ENCODE measurements at places on chromosomes 7 and 10.

DNA sequence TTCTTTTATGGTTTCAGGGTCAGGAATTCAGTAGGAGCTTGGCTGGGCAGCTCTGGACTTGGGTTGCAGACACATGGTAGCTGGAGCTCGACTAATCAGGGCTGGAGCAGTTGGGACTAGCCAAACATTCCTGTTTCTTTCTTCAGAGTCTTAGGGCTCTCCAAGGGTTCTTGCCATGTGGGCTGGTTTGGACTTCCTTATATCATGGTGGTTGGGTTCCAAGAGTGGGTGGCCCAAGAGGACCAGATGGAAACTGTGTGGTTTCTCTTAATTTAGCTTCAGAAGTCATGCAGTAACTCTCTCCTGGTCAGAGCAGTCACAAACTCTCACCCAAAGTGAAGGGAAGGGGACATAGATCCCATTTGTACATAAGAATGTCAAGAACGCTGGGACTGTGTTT lies 270.1 kb upstream of the FZD1 start:
- DNase-seq: no peak

DNA sequence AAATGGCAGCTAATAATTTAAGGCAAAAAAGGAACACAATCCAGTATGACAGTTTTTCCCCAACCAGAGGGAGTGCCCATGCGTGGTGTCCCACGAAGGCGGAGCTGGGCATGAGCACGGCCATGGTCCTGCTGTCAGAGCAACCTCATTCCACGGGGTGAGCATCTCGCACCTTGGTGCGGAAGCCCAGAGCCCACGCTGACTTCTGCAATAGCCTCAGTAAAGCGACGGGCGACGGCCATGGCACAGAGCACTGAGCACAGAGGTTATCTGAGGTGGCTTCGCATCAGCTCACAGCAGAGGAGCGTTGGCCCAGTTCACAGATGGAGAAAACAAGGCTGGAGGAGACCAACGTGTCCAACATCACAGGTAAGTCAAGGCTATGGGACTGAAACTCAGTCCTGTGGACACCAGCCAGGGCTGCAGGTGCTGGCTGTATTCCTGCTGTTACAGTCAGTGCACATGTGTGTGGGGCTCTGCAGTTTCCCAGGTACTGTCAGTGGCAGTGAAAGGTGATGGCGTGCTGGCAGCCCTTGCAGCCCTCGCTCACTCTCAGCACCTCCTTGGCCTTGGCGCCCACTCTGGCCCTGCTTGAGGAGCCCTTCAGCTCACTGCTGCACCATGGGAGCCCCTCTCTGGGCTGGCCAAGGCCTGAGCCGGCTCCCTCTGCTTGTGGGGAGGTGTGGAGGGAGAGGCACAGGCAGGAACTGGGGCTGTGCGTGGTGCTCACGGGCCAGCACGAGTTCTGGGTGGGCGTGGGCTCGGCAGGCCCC lies 525.6 kb downstream of the PTPRN2 start:
- no peak for DNase-seq

DNA sequence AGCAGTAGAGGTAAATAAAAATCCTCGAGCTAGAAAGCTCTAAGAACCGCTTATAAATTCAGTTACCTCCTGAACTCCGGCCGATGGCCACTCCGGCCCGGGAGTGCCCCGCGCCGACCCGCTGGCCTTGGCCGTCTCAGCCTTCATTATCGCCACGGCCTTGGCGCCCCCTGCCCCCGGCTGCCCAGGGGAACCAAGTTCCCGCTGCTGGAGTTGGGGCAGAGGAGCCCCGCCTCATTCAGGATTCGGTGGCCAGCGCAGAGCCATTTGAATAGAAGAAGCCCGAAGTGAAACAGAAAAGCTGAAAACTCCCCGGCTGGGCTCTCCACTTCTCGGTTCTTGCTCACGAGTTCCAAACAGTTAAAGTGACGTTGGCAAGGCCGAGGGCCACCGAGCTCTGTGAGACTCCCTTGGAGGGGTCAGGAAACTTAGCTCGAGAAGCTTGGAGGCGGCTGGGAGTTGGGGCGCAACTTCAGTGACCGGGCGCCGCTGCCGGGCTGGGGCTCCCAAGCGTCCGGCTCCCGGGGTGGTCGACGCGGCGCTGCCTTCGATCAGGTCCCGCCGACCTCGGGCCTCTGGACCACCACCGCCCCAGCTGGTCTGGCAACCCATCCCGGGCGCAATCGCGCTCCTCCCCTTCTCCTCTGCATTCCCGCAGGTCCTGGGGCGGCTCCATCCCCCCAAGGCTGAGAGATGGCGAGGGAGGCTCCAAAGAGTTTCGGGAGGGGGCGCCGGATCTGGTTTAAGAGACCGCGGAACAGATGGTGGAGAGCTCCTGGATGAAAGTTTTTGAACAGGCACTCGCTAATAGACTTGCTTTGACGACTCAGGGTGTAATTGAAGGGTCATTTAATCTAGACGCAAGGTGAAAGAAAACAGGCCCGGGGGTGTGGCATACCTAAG lies 5.8 kb upstream of the FEZF1 start:
- no peak for DNase-seq

GRCh38 chr7:91835826-91836368 lies 44.6 kb downstream of the MTERF1 start:
- DNase-seq: no peak

DNA sequence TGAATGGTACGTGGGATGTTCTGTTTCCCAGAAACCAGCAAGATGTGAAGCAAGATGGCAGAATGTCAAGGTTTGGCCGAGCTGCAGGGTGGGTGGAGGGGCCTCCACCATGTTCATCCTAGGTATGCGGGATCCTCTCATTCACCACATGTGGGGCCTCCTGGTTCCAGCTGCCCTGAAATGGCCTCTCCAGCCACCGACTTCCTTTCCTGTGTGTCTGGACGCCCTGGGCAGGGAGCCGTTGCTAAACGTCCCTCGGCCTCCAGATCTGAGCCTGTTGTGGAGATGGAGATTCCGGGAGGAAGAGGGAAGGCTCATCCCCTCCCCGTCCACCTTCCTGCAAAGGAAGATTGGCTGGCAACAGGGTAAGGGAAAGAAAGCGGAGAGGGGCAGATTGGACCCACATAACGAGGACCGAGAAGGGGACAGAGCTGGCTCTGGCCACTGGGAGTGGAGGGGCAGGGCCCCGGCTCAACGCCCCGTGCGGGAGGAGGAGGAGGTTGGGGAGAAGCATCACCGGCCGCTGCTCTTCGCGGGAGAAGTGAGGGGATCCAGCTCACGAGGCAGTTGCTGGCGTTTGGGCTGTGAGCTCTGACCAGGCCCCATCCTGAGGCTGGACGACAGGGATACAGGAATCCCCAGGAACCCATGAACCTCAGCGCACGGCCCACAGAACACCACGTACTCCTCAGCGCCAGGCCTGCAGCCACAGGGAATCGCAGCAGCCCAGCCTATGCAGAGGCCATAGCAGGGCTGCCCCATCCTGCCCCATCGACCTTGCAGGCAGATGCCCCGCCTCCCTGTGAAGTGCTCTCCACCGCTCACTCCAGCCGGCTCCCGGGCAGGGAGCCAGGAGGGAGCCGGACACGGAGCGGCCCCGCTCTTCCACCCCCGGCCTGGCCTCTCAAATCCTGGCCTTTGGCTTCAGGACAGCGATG lies 98.3 kb downstream of the FOXL3 start:
- no peak for DNase-seq

GRCh38 chr10:50636618-50637579 lies 13.1 kb upstream of the SGMS1 start:
- no peak for DNase-seq

GRCh38 chr7:148084138-148084537 lies 506.4 kb upstream of the C7orf33 start:
- DNase-seq: peak; percentile 45

GRCh38 chr7:134083766-134084487 lies 43.2 kb upstream of the LRGUK start:
- no peak for DNase-seq

DNA sequence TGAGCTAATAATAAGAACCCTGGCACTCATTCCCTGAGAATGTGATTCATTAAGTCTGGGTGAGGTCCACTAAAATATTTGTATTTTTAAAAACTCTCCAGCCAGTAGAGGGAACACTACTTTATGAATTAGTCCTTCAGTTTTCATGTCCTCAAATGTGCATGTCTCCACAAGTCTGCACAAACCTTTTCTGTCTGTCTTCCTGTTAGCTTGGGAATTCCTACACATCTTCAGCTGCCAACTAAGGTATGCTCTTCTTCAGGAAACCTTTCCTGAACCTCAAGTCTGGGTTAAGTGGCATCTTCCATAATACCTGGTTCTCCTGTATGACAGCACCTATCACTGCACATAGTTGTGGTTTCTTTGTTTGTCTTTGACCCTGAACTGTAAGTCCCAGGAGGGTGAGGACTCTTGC lies 119.6 kb upstream of the MKX start:
- no peak for DNase-seq

DNA sequence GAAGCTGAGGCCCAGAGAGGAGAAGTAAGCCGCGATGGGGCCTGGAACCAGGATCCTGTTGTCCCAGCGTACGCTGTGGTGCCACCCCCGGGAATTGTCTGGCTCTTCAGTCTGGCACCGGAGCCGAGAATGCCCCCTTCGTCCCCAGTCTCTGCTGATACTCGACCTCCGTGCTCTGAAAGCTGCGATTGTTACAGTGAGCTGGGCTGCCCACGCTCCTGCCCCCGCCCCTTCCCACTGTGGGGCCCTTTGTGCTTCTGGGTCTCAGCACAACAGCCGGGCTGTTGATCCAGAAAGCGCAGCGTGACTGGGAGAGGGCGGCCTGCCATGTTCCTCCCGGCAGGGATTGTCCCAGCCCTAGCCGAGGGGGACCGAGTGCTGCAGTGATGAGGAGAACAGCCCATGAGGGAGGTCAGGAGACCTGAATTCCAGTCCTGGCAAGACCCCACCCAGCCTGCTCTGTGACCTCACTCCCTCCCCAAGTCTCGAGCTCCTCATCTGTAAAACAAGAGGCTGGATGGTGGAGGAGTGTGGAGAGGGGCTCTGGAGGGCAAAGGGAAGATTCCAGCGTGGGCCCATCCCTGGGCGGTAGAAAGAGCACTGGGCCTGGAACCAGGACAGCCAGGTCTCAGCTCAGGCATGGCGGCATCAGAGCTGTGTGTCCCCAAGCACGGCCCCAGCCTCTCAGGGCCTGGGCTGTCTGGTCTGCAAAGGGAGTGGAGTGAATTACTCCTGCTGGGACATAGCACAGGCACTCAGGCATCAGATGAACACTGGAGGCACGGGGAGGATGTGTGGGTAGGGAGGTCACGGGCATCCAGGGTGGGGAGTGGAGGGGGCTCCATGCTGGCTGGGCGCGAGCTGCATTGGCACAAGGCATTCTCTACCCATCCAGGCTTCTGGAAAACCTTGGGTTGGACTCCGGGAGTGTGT lies 43.6 kb downstream of the TSPAN15 start:
- DNase-seq: no peak

DNA sequence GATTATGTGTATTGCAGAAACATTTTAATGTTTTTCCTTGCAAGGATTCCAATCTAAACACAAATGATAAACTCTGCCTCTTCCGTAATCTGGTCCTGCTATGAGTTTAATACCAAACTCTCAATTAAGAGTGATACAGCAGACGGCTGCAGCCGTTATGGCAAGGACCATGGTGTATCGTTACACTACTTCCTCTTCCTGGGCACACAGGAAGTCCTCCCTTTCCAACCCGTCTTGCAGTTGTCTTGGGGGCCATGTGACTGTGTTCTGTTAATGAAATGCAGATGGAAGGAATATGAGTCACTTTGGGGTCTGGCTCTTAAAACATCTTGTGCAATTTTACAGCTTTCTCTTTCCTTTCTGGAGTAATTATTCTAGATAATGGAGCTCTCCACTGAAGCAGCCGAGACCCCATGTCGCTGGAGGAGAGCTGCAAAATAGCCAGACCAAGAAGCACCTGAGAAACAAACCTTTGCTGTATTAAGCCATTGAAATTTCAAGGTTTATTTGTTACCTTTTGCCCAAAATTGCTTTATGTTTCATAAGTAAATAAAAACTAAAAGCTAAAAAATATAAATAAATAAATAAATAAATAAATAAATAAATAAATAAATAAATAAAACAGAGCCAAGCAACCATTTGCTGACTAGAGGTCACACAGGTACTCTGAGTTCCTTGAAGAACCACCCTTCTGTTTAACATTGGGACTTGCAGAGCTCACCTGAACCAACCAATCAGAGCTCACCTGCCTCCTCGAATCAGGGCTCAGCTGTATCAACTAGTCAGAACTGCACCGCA lies 74.7 kb downstream of the FRMPD2 start:
- DNase-seq: peak; percentile 81

GRCh38 chr10:114265392-114266053 lies 26.5 kb downstream of the VWA2 start:
- no peak for DNase-seq

- no peak for DNase-seq
Observed at GRCh38 chr10:35056133-35056532, 34.0 kb downstream of the CUL2 start.

- no peak for DNase-seq
Observed at GRCh38 chr7:128310499-128310898, 33.2 kb downstream of the RBM28 start.

DNA sequence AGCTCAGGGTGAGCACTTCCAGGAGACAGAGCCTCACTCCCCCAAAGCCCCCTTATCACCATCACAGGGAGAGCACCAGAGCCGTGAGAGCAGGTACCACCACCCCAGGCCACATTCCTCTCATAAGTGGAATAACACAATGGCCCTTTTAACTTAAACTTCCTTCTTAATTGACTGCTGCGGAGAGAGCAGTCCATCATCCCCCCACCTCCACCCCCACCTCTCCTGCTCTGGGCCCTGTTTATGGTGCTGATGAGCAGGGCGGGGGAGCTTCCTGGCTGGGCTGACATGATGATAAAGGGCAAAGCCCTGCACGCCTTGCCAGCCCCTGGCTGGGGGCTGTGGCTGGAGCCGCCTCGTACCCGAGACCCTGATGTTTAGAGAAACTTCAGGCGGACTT lies 81.4 kb upstream of the PODXL start:
- DNase-seq: no peak

GRCh38 chr7:100208911-100209408 lies 10.8 kb upstream of the PVRIG start:
- DNase-seq: no peak

DNA sequence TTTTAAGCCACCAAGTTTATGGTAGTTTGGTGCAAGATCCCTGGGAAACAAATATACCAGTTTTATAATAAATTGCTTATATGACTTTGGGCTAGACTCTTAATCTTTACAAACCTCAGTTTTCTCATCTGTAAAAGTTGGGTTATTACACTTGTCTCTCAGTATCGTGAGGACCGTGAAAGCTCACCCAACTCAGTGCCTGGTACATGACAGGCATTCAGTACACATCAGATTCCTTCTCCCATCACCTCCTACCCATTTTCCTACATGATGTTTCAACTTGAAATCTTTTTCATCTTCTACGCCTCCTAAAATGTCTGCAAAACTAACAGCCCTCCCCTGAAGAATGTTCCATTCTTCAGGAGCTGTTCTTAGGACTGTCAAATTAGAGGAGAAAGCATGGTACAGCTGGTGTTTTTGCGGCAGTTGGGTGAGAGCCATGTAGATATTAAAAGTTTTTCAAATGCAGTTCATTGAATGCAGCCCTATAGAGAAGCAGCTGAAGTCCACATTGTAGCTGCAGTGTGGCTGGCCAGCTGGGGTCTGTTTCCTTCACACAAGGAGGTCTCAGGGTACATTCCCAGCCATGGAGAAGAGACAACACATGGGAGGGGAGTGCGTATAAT lies 812.8 kb downstream of the LRMDA start:
- DNase-seq: no peak

GRCh38 chr10:93436591-93437085 lies 45.5 kb downstream of the MYOF start:
- DNase-seq: no peak
